Stimulated activated CD8-positive, alpha-beta memory T cell treated with anti-CD3 and anti-CD28 coated beads, Interleukin-12 subunit alpha, Interleukin-12 subunit beta, amount 100 ng/mL, for 4 hours (primary cell): ENCODE measurements at places on chromosomes 11 and 22.
A peak's percentile ranks its signal among the peaks of the same experiment; 100 is the strongest.

- no peak for DNase-seq
Observed at GRCh38 chr11:124867700-124868099, 2.5 kb downstream of the ROBO3 start.

DNA sequence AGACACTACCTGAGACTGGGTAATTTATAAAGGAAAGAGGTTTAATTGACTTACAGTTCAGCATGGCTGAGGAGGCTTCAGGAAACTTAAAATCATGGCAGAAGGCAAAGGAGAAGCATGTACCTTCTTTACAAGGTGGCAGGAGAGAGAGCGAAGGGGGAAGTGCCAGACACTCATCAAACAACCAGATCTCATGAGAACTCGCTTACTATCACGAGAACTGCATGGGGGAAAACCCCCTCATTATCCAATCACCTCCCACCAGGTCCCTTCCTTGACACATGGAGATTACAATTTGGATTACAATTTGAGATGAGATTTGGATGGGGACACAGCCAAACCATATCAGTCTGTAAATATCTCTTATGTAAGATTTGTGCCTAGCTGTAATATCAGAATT lies 50.9 kb upstream of the ATXN10 start:
- no peak for DNase-seq

DNA sequence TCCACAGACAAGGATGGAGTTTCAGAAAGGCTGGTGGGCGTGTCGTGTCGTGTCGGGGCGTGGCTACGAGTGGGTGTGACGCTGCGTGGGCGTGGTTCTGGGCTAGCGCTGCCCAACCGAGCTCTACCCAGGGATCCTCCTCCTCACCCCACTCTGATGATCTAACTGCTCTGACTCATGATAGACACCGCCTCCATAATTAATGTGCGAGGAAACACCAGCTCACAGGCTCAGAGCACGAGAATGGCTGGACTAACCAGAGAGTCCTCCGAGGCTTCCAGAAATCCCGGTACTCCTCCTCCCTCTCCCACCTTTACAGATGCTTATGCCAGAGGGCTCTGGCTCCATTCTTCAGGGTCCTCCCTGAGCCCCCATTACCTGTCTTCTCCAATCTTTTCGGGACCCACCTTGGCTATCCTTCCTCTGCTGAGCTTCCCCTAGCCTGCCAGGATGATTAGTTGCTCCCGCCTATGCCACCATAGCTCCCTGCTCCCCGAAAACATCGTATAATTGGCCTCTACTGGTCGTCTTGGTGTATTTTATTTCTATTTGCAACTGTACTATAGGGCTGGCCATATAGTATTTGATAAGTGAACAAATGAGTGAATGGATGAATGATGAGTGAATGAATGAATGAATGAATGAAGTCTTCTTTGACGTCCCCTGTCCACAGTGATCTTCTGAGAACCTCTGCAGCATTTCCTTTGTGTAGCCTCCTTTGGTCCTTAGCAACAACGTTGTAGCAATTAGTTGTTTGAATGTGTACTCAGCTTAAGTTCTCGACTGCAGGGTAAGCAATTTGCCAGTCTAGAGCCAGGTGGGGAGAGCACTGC lies 21.7 kb downstream of the TMPRSS13 start:
- DNase-seq = peak; percentile 56

DNA sequence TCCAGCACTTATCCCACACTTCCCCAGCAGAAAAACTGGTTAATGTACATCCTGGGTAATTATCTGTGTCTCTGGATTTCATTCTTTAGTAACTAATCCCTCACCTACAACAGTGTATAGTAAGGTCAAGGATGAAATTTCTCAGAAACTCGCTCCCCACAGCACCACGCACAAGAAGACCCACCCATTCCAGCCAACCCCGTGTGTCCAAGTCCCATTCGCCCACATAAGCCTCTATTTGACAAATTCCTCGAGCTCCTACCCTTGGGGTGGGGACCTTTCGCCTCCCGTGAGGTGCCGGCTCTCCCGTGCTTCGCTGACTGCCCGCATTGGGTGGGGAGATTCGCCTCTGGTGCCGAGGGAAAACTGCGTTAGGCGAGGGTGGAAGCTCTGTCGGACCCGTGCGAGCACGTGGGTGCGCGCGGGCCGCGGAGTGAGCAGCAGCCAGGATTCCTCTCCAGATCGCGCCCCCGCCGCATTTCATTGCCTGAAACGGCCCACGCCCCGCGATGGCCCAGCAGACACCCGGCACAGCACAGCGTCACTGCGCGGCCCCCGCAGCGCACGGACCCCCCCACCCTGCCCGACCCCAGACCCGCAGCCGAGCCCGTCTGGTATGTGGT lies 866 bp downstream of the EXPH5 start:
- peak; percentile 27 for DNase-seq

DNA sequence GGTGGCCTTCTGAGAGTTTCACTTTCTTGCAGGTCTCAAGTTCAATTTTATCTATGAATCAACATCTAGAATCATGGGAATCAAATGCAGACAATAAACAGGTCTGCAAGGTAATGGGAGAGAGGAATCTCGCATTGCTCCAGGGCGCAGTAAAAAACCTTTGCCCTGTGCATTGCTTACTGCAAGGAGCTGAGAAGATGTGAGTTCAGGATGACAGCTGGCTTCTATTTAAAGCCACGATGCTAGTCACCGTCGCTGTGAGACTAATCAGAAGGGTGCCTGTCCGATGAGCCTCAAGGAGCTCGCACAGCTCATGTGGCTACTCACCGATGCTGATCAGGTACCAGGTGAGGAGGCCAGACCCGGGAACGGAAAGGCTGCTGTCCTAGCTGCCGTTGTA lies 30.2 kb upstream of the APOA1 start:
- DNase-seq = no peak

DNA sequence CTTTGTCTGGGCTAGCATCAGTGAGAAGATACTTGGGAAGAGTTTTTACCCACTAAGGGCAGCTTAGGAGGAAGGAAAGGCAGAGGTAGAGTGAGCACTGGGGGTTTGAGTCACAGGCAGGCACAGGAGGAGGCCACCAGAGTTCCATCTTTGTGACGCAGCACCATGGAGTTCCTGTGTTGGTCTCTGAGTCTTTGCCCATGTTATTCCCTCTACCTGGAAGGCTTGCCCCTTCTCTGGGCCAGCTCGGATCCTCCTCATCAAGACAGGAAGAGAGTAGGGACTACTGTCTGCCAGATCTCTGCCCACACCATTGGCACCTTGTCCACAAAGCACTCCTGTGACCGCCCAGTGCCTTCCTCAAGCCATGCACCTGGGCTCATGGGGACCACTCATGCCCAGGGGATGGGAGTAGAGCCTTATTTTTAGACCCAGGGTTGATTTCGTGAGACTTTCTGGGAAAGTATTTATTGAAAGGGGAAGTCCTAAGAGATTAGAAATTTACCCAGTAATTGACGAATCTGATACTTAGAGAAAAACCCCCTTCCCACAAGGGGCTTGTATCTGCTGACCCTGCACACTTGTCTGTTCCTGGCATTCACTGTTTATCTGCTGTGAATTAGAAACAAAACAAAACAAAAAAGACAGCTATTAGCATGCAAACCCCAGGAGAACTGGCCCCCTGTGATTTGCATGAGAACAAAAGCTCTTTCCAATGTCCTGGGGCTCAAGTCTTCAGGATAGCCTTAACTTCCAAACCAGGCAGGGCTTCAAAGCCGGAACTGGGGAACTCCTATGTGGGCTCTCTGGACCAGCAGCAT lies 35.9 kb upstream of the MYEOV start:
- no peak for DNase-seq

- DNase-seq = no peak
Observed at GRCh38 chr11:46252373-46252914, 25.0 kb upstream of the CREB3L1 start.
